ENCODE measurements at places on chromosomes 1 and 21.
A peak's percentile ranks its signal among the peaks of the same experiment; 100 is the strongest.

- peak; percentile 88 for DNase-seq
These were observed 2.6 kb upstream of the IFI44L start for GRCh38 chr1:78617615-78618026.

DNA sequence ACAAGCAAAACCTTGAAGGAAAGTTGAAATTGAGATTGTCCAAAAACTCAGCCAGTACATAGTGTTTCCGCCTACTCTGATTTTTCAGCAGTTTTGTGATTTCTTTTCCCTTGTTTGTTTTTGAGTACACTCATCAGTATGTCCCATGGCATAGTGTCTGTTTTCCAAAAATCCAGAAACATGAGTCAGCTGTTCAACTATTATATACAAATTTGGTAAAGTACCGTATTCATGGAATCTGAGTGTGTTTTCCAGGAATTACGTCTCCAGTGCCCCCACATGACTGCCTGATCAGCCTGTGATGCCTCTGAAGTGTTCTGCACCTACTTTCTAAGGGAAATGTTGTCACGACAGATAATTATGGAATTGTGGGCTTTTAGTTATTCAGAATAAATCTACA is 186.8 kb downstream of the LTN1 start:
- DNase-seq = no peak

- DNase-seq = no peak
These were observed 6.1 kb downstream of the PRXL2B start for GRCh38 chr1:2592672-2593071.

DNA sequence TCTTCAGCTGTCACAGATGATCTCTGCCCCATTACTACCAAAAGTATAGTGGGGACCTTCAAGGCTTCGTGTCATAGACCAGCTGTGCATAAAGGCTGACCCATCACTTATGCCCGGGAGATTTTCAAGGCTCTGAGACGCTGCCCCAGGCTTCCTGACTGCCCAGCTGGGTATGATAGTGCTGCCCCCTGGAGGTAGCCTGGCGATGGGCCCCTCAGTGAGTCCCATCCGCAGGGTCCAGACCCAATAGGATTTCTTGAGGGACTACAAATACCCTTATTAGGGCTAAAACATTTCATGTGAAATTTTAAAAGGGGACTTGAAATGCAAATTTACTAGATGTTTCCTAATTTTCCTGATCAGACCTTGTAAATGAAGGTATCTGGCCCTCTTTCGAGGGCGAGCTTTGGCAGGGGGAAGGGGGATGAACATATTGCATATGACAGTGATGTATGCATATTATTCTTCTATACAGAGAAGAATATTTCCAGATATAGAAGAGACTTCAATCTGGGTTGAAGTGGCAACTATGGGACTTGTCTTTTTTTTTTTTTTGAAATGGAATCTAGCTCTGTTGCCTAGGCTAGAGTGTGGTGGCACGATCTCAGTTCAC is 11.7 kb upstream of the FCMR start:
- no peak for DNase-seq

GRCh38 chr1:154454386-154455120 is 47.5 kb upstream of the TDRD10 start:
- no peak for DNase-seq

- DNase-seq = peak; percentile 42
These were observed 532 bp downstream of the RALGPS2 start for GRCh38 chr1:178725466-178726086.

DNA sequence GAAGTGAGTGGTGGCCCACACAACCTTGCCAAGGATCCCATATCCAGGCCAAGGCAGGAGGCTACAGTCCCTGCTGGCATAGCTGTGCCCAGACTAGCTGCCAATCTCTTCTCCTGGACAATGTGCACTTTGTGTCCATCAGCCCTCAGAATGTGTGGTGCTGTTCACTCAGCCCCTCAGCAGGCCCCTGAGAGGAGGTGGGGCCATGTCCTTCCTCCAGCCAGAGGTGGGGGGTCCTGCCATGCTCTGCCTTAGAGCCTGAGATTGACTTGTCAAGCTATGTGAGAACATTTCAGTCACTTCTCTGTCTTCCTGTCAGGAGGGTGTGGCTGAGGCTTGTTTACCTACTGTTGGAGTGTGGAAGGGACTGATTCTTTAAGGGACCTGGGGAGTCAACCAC is 1.4 kb downstream of the NCF2 start:
- no peak for DNase-seq

DNA sequence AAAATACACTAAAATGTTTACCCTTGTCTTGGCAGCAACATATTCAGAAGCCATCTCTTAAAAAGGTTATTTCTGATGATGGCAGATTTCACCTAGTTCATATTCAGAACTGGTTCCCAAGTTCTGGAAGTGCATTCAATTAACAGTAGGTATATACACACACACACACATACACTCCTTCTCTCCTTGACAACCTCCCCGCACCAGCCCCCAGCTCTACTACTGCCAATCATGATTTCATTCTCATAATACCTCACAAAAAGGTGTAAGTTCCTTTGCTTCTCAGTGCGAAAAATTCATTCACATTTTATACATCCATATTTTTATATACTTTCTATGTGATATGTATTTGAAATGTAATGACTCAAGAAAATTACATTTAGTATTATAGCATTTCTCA is 228.1 kb upstream of the ST6GALNAC5 start:
- DNase-seq = no peak

GRCh38 chr1:88043834-88044233 is 640.2 kb upstream of the PKN2 start:
- no peak for DNase-seq

GRCh38 chr1:234500269-234500668 is 21.3 kb upstream of the TARBP1 start:
- DNase-seq = no peak

DNA sequence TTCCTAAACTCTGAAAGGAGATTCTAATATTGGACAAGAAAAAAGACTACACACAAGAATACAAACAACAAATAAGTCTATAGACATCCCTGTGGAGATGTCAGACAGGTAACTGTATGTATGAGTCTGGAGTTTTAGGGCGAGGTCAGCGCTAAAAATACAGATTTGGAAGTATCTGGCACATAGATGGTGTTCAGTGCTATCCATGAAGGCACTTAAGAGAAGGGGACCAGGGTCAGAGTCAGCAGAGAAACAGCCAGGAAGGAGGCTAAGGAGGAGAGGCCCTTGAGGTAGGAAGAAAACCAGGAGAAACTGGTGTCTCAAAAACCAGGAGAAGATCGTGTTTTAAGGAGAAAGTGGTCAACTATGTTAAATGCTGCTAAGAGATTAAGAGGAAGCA is 18.1 kb downstream of the ZMPSTE24 start:
- DNase-seq = no peak

- no peak for DNase-seq
These were observed 49.6 kb downstream of the SLC66A1 start for GRCh38 chr1:19361611-19362147.

DNA sequence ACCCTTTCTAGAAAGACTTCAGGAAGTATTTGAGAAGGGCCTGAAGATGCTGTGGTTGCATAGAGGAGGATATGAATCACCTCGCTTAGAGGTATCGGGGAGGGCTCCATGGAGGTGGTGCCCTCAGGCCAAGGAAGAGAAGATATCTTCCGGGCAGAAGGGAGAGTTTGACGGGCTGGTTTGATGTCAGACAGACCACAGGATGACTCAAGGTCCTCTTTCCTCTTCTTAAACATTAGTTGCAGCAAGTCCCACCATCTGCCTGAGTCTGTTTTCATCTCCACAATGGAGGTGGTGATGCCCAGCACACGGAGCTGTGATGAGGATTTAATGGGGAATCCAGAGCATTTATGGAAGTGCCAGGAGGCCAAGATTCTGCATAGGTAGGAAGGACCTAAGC is 25.1 kb upstream of the RUNX3 start:
- DNase-seq = no peak

- DNase-seq = no peak
These were observed 118.0 kb upstream of the BARHL2 start for GRCh38 chr1:90834886-90835660.

- DNase-seq = no peak
These were observed 221.4 kb upstream of the L1TD1 start for GRCh38 chr1:61973100-61973837.

- DNase-seq = peak; percentile 16
These were observed 70.1 kb upstream of the CASZ1 start for GRCh38 chr1:10866321-10867093.

GRCh38 chr1:95790136-95790535 is 556.1 kb downstream of the RWDD3 start:
- DNase-seq = no peak

- no peak for DNase-seq
These were observed 42.5 kb downstream of the GPR88 start for GRCh38 chr1:100580446-100580845.

DNA sequence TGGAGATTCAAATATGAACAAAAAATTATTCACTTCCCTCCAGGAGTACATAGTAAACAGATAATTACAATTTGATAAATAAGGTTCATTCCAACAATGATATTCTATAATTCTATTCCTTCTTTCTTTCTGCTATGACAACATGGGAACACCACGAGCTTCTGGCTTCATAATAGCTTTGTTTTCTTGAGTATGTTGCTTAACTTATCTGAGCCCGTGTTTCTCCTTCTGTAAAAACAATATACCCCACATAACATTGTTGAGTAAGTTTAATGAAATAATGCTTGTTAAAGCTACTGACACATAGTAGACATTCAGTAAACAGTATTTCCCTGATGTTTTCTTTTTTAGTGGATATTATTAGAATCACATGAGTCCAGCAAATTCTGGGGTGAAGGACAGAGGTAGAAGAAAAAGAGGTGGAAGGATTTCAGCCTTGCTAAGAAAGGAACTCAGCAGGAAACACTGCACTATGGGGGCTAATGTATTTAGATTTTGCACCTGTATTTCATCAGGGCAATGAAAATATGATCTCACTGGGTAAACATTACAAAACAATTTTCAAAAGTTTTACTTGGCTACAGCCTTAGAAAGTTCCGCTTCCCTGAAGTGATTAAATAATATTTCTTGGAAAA is 430.8 kb upstream of the C1orf87 start:
- DNase-seq = no peak

- DNase-seq = no peak
These were observed 108.9 kb downstream of the NOS1AP start for GRCh38 chr1:162178432-162178831.

DNA sequence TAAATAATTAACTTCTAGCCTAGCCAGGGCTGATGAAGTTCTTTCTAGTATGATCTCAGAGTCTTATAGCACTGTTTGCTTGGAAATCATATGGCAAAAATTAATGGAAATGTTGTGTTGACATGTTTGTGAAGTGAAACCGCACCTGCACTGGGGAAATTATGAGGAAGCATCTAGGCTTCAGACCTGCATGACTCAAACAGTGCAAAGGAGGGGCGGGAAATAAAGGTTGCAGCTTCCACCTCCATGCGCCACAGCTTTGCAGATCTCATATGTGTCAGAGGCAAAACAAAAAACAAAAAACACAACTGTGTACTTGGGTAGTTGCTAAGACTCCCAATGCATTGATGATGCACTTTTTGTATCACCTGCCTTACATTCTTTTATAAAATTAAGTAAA is 1080.6 kb downstream of the PLA2G4A start:
- no peak for DNase-seq

- peak; percentile 89 for DNase-seq
These were observed 6.6 kb downstream of the CBR3 start for GRCh38 chr21:36141513-36141925.

DNA sequence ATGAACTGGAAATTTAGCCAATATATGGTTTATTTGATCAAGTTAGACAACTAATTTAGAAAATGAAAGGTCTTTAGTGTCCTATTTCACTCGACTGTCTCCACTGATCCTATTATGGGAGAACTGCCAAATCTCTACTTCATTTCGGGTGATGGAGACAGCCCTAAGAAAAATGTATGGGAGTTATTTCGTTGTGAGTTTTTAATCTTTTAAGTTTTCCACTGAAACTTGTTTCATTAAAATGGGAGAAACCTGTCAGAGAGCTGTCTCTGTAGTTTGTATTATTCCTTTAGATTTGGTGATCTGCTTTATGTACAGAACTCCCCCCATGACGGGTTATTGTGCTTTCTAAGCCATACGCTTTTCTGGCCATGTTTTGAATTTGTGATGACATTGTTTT is 899.7 kb downstream of the ADGRL2 start:
- no peak for DNase-seq

GRCh38 chr21:42737951-42738590 is 84.7 kb downstream of the PDE9A start:
- no peak for DNase-seq

GRCh38 chr1:6942990-6943389 is 157.7 kb downstream of the CAMTA1 start:
- DNase-seq = no peak

Data from NT2/D1 (cell line).